Bone marrow (tissue), 2 donors: ENCODE measurements at places on chromosomes 2 and 18.

GRCh38 chr2:17426743-17427142, 91.5 kb downstream of the RAD51AP2 start:
- no peak for DNase-seq

GRCh38 chr2:223027442-223027841, 24.5 kb upstream of the KCNE4 start:
- DNase-seq, result no peak

- DNase-seq, result no peak
Observed at GRCh38 chr2:145157741-145158591, 638.0 kb upstream of the ZEB2 start.

DNA sequence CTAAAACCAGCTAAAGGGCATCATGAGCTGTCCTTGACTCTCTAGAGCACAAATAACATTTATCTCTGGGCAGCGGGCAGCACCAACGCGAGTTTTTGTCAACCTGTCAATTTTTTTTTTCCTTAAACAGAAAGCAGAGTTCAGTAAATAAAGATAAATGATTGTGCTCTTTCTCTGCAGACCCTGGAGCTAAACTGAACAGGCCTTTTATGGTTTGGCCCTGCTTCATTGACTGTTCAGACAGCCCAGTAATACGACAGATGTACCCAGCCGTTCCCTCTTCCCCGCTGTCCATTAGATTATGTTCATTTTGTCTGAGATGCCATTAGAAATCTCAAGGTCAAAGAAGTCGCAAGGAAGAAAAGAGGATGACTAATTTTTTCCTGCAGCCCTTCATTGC, 280.5 kb upstream of the PIK3C3 start:
- no peak for DNase-seq

DNA sequence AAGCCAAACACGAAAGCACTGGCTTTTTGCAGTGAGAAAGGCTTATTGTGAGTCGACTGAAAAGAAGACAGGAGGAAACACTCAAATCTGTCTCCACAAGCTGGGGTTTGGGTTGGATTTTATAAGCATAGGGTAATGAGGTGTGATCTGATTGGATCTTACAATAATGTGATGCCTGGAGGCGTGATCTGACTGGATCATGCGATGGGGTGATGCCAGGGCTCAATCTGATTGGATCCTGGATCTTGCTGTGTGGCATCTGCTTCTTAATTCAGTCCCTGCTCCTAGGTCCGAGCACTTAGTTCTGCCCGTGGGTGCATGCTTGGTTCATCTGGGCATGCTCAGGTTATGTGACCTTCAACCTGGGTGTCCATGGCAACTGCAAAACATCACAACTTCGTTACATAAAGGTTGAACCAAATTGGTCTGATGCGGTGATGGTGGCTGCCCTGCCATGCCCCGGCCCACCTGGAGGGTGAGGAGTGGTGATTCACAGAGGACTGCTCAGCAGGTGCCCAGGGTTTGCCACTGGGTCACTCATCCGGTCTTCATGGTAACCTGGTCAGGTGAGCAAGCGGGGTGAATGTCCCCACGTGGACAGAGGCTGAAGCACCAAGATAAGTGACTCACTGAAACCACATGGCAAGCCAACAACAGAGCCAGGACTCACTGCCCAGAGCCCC, 111.0 kb downstream of the KCNF1 start:
- no peak for DNase-seq

DNA sequence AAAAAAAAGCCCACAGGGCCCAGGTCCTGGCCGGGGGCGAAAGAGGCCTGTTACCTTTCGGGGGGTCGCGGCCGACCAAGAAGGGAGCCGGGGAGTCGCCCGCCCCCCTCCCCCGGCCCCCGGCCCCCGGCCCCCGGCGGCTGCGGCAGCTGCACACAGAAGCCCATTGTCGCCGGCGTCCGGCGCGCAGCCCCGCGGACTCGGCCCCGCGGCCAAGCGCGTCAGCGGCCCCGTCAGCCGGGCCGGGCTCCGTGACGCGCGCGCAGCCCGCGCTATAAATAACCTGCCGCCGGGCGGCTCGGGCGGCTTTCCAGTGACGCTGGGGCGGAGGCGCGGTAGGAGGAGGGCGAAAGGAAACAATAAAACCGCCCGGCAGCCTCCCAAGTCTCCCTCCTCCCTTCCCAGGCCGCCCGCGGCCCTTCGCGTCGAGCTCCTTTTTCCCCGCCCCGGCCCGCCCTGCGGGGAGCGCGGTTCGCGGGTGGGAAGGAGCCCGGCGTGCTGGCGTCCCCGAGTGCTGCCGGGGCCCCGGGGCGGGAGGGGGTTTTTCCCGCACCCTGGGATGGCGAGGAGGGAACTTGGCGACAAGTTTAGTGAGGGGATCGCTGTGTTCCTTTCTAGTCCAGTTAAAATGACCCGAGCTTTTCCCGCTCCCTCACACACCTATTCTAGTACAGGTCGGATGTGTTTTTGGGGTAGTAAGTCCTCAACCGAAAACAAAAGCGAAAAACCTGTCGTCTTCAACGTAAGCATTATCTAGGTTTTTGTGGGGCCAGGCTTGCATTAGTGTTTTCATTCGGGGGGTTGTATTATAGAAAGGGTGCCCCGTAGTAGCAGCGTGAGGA, 10.0 kb upstream of the NR4A2 start:
- peak; percentile 74 for DNase-seq

DNA sequence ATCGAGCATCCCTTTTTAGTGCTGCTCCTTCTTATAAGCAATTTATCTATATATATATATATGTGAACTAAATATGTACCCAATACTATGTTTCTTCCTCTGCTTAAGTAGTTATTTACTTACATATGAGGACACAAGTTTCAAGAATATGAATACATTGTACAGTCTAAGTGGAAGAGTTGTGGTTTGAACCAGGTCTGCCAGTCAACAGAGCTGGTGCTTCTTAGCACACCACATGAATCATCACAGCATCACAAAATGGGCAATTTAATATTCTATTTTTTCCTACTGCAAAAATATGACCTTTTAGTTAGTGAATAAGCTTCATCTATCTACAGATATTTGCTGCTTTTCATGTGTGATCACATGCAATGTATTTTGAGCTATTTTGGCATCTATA, 64.4 kb upstream of the SPAG16 start:
- DNase-seq, result no peak

GRCh38 chr2:105578166-105578565, 166.5 kb upstream of the NCK2 start:
- no peak for DNase-seq

DNA sequence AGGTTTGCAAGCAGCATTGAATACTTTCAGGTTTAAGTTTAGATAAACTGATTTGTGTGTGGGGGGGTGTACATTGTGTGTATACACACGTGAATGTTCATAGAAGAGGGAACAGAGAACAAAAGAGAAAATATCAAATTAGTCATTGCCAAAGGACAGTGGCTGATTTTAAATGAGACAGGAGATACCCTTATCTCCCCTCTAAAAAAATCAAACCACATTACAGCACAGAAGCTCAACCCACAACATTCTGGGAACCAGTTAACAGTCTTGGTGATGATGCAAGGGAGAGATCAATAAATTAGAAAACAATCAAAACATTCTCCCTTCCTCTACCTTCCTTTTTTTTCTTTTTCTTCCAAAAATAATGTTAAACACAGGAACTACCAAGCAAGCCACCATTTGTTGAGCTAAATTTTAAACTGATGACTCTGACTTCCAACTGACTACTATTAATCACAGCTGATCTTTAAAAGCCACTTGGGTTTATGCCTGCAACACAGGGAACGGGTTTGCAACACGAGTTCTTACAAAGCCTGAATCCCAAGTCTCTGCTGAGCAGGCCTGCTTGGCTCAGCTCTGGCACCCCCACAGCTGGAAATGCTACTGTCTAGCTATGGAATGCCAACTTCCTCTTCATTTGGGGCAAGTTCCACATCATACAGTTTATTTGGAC, 119.2 kb upstream of the ACVR1C start:
- DNase-seq, result no peak
